ENCODE measurements at places on chromosomes 3 and 15.

- peaks cover 11% of the 10 kb centered on the region for H3K27me3 ChIP-seq
- H3K4me1 ChIP-seq = no peaks in the 10 kb centered on the region
- no peak overlapping the region for H3K4me3 ChIP-seq
- H3K36me3 ChIP-seq = no peaks in the 10 kb centered on the region
These were observed 99.5 kb upstream of the FOXB1 start for GRCh38 chr15:59904450-59905135.

- peaks cover 9% of the 10 kb centered on the region for H3K4me1 ChIP-seq
- H3K36me3 ChIP-seq = peaks cover 12% of the 10 kb centered on the region
- no peak overlapping the region for H3K4me3 ChIP-seq
- DNase-seq = no peak
- no peaks in the 10 kb centered on the region for H3K27me3 ChIP-seq
These were observed 22.6 kb upstream of the NEK10 start for GRCh38 chr3:27391796-27392195.

GRCh38 chr3:114285648-114286230 lies 8.1 kb upstream of the TIGIT start:
- no peaks in the 10 kb centered on the region for H3K27me3 ChIP-seq
- no peak overlapping the region for H3K27ac ChIP-seq
- no peaks in the 10 kb centered on the region for H3K36me3 ChIP-seq
- no peak for DNase-seq

- no peaks in the 10 kb centered on the region for H3K4me1 ChIP-seq
- H3K27me3 ChIP-seq = no peaks in the 10 kb centered on the region
- H3K36me3 ChIP-seq = no peaks in the 10 kb centered on the region
- DNase-seq = peak; percentile 36
- H3K27ac ChIP-seq = no peak overlapping the region
These were observed 356.0 kb upstream of the RBMS3 start for GRCh38 chr3:28924744-28925360.

DNA sequence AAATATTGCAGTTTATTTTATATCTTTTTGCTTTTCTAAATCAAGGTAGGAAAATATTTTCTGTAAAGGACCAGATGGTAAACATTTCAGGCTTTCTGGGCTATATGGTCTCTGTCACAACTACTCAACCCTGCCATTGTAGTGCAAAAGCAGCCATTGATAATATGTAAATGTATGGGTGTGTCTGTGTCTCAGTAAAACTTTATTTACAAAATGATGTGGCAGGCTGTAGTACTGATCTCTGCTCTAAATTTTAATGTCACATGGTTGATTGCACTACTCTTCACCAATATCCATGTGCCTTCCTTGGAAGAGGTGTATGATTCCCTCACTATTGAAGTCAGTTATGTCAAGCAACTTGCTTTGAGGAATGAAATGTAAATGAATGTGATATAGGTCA lies 175.0 kb downstream of the GOLIM4 start:
- no peak overlapping the region for H3K4me3 ChIP-seq
- H3K36me3 ChIP-seq = no peaks in the 10 kb centered on the region
- H3K4me1 ChIP-seq = no peaks in the 10 kb centered on the region

GRCh38 chr15:69060744-69061143 lies 46.2 kb downstream of the NOX5 start:
- H3K27ac ChIP-seq = no peak overlapping the region
- no peaks in the 10 kb centered on the region for H3K4me1 ChIP-seq
- no peak for DNase-seq

Measured in MCF 10A (cell line).